ENCODE measurements at places on chromosomes 2 and 18. TPM values are rescaled to one million over a fixed set of nuclear protein-coding genes. Genes with fewer than 3 reads are reported as not detected.

- no peak for DNase-seq
Observed at GRCh38 chr2:37644191-37644590, 27.3 kb downstream of the CDC42EP3 start.

DNA sequence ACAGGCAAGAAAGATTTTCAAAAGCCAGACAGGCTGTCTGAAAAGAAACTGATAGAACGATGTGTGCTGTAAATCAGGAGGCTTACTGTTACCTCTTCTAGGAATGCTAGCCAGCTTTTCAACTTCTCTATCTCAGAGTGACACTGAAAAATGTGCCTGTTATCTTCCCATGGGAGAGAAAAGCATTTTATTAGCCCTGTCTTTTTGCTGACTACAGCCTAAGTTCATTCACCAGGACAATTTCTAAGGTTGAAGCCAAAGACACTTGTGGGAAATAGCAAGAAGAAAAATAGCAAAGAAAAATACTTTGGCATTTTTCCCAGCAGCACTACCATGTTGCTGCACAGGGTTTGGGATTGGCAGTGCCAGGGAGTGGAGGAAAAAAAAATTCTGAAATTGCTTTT is 34.0 kb downstream of the ABCB11 start:
- no peak for DNase-seq

- no peak for DNase-seq
Observed at GRCh38 chr18:35616664-35617423, 35.3 kb downstream of the GALNT1 start.

DNA sequence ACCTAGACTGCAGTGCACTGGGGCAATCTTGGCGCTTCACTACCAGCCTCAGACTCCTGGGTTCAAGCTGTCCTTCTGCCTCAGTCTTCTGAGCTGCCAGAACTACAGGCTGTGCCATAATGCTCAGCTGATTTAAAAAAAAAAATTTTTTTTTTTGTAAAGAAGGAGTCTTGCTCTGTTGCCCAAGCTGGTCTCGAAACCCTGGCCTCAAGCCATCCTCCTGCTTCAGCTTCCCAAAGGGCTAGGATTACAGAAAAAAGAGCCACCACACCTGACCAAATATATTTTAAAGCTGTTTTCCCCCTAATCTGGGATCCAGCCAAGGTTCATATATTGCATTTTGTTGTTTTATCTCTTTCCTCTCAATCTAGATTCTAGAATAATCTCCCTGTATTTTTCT is 82.2 kb downstream of the RAB31 start:
- DNase-seq = no peak

GRCh38 chr2:29314816-29315571 is 199.8 kb downstream of the CLIP4 start:
- no peak for DNase-seq

GRCh38 chr2:120879431-120880295 is 144.0 kb downstream of the GLI2 start:
- DNase-seq = no peak

DNA sequence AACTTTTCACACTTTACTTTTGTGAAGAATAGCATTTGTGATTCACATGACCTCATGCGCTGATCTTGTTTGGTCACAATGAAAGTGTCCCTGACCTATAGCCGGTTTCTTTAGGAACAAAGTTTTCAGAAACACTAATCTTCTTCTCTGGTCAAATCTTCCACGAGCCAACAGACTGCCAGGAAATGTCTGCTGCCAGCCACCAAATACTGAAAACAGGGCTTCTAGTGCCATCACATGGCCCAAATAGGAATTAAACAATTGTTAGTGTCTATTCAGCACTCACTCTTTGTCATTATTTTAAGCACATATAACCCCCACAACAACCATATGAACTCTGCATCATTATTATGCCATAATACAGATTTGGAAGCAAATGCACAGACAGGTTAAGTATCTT is 286.5 kb upstream of the SYT4 start:
- DNase-seq = no peak

DNA sequence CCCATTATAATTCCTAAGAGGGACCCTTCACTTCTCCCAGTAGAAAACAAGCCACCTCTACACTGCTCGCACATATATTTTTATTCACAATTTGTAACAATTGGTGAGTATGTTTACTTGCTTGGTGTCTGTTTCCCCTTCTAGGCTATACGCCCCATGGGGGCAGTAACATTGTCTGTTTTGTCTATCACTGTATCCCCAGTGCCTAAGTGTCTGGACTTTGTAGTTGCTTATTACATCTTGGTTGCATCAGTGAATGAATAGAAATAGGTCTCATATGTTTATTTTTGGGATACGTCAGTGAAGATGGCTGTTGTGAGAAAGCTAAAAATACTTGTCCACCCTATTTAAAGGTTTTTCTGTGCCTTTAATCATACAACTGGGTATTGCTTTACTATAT is 87.4 kb upstream of the ITGB6 start:
- DNase-seq = no peak

CD8B2 gene
- polyA plus RNA-seq = not detected

DNA sequence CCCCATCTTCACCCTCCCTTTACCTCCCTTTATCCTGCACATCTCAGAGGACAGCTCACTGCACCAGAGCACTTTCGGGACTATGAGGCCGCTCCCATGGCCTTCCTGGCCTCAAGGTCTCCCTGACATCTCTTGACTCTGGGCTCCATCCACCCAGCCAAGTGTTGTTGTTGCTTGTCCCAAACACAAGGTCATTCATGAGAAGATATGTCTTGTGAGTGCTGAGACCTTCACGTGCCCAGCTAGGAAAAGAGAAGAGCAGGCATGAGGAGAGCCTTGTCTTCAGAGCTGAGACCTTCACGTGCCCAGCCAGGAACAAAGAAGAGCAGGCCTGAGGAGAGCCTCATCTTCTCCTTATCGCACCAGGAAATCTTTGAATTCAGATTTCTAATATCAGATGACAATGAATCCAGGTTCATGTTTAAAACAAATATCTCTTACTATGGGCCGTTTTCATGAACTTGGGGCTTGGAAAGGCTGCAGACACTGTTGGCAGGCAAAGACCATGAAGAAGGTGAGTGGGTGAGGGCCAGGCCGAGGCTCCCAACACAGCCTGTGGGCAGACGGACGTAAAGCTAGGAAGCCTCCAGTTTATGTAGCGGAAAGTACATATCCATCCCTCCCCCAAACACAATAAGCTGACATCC is 256.1 kb downstream of the NDUFA10 start:
- DNase-seq = no peak

ARHGAP28 gene
- polyA plus RNA-seq = 0.61 TPM

DNA sequence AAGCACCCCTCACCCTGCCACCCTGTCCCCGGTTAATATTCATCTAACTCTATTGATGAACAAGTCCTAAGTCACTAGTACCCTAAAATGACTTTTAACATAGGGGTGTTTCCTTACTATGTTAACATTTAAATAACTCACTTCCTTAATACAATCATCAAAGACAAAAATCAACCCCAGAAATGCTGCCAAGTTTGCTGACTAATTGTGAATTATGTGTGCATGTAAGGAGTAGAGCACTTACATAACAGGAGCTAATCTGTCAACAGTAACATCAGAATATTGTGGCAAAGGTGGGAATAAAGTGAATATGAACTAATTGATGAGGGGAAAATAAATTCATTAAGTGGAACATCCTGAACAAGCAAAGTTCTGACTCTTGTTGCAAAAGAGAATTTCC is 81.4 kb upstream of the ERBB4 start:
- no peak for DNase-seq

GRCh38 chr2:2000018-2000723 is 255.9 kb upstream of the PXDN start:
- DNase-seq = no peak

ALPG gene
- polyA plus RNA-seq = not detected

DNA sequence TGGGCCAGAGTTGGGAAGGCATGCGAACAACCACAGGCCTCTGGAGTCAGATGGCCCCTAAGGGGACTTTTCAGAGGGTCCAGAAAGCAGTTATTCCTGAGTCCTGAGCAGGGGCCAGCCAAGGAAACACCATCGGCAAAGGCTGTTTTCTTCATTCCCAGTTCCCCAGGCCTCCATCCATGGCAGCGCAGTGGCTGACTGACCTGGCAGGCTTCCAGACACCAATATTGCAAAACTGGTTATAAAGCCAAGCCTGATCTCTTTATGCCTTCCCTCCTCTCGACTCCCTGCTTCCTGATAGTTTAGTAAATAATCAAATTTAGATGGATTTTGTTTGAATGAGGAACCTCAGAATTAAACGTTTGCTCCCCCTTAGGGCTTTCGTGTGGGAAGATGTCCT is 133.4 kb upstream of the ITGA6 start:
- DNase-seq = peak; percentile 50

- no peak for DNase-seq
Observed at GRCh38 chr2:232438091-232438490, 17.9 kb upstream of the ALPI start.

CRACDL gene
- 7.4 TPM for polyA plus RNA-seq

- no peak for DNase-seq
Observed at GRCh38 chr2:10310309-10310888, 7.7 kb downstream of the HPCAL1 start.

SIX2 gene
- 2.0 TPM for polyA plus RNA-seq

DNA sequence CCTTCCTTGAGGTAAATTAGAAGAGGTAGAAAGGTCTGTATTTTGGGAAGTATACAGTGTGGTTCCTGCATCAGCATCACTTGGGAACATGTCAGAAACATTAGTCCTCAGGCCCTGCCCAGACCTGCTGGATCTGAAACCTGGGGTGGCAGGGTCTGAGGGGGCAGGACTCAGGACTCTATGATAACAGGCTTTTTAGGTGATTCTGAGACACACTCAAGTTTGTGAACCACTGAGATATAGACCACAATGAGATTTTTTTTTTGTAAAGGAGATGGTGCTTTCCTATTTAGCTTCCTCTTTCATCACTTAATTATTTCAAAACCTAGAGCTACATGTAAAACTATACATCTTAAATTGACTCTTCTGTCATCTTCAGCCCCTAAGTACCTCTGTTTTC is 262.7 kb upstream of the SPOPL start:
- no peak for DNase-seq

- no peak for DNase-seq
Observed at GRCh38 chr2:10427618-10427949, 20.5 kb downstream of the ODC1 start.

DNA sequence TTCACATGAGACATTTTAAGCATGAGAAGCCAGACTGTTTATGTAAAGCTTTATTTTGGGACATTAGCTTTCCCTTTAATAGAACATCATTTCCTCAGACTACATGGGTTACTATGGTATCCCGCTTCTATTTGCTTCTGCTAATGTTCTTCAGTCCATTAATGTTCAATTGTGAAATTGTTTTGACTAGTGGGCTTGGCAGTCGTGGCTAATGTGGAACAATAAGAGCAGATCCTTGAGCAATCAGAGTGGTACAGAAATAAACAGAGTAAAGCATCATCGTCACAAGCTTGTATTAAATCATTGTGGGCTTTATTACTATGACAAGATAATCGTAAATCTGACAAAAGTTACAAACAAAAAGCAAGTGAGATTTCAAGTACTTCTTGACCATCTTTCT is 60.2 kb downstream of the PDE1A start:
- no peak for DNase-seq

DNA sequence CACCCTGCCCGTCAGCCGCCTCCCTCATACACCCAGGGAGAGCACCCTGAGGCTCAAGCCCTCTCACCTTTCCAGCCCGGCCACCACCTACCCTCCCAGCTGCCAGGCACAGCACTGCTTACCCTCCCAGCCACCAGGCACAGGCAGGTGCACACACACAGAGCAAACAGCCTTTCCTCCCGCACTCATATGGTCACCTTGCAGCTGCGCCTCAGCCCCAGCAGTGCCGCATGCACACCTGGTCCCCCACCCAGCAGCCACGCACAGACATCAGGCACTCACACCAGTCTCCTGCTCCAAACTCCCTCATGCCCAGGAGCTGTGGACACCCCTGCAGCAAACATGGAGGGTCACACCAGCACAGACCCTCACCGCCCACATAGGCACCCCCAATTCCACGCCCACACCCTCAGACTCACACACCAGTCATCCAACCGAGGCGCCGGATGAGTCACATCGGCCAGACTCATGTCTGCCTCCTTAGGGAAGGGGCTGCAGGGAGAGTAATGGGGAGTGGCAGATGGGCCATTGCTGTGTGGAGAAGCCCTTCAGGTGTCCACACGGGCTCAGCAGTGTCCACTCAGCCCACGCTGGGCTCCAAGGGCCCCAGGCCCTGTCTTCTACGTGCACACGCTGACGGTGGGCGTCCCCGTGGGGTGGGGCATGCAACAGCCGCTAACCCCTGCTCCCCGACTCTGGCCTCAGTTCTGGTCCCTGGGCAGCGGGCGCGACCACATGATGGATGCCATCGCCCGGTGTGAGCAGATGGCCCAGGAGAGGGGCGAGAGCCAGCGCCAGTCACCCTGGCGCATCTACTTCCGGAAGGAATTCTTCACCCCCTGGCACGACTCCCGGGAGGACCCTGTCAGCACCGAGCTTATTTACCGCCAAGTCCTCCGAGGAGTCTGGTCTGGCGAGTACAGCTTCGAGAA is 22.3 kb upstream of the GPR17 start:
- no peak for DNase-seq

DNA sequence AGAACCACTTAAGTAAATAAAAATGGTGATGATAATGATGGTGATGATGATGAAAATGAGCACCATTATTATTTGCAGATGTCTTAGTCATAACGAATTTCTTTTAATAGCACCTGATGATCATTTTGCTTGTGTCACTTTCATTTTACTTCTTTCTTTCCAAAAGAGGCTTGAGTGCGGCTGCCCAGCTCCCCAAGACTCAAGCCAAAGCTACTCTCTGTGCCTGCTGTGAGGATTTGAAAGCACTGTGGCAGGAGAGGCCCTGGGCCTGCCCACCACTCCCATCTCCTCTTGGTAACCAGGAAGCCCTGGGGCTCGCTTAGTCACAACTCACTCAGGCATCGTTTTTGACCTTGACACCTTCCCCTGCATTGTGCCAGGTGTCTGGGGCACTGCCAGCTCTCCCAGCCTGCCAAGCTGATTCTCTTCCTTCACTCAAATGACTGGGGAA is 41.2 kb downstream of the RPL37A start:
- DNase-seq = peak; percentile 77

DNA sequence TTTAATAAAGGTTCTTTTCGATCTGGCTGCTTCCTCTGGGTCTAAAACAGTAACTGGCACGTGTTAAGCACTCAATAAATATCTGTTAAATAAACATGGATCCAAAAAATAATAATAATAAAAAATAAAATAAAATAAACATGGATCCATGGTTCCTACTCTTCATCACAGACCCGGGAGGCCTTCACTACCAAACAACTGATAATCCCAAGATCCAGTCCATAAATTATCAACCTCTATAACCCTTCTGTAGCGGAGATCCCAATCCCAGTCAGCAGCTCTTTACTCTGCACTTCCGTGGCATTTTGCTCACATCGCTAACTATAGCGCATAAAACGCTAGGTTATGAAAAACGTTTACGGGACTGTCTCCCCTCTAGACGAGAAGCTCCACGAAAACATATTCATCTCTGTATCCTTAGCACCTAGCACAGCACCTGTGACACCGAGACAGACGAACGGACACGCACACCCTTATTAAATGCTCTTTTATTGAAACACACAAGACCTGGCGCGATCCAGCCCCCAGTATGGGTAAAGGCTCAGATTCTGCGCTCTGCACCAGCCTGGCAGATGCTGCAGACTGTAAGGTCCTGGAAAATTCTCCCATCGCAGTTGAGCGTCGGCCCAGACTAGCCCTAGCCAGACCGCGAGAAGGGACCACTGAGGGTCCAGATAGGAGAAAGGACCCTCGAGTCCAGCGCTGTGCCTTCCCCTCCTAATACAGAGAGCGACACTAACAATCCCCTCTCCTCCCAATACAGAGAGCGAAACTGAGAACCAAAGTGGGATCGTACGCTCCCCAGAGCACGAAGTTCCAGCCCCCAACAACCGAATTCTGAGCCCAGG is 770 bp downstream of the NBAS start:
- DNase-seq = no peak

GRCh38 chr2:58466804-58467203 is 225.7 kb upstream of the FANCL start:
- DNase-seq = no peak
